ENCODE measurements at places on chromosomes 7 and 10.

- no peak for DNase-seq
These were observed 34.7 kb downstream of the ZNF33A start for GRCh38 chr10:38045129-38045528.

DNA sequence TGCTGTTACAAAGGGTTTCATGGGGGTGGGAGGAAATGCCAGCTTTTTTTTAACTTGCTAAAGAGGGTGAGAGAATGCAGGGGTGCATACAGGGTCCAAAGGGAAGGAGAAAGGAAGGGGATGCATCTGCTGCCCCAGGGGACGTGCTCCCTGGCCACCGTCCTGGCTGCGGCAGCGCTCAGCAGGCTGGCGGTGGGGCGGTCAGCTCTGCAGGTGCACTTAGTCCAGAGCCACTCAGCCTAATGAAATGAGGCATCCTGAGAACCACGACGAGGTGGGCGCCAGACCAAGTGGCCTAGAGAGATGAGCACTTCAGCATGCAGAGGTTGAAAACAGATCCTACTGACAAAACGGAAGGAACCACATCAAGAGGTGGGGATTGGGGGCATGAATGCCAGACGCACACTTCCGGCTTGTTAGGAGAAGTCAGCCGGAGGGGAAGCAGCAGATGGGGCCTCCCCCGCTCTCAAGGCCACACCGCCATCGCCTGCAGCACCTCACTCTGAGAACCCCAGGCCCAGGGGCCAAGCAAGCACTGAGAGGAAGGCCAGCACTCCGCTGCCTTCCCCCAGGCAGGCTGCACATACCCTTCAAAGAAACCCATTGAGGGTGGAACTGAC lies 94.5 kb downstream of the MAD1L1 start:
- no peak for DNase-seq

DNA sequence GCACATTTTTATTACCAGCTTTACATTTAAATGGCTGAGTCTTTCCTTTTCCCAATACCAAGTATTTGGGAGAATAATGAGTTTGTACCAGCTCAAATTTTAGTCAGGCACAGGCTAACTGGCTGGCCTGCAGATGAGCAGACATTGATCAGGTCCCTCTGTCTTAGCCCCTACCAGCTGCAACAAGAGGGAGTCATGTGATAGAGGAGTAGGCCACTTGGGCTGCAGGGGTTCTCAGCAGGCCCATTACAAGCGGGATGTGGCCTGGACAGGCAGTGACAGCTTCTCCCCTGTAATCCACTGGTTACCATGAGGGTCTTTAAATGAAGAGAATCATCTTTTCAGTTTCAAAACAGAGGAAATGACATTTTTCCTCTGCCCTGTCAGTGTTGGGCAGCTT lies 283.6 kb downstream of the SUGCT start:
- DNase-seq: no peak

DNA sequence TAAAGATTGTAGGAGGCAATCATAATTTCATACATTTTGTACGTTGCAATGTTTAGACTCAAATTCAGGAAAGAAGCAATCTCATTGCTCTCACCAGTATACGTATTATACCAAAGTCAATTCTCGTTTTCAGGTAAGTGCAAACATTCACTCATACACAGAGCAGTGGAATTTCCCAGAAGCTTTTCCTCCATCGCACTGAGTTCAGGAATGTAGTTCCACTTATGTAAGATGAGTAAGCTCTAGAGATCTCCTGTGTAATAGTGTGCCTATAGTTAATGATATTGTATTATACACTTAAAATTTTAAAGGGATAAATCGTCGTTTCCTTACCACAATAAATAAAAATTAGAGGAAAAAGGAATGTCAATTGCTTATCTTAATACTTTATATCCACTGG lies 470.8 kb upstream of the KCND2 start:
- no peak for DNase-seq

GRCh38 chr10:35639728-35640401 lies 2.2 kb downstream of the FZD8 start:
- DNase-seq: no peak

- no peak for DNase-seq
These were observed 4.7 kb upstream of the HIP1 start for GRCh38 chr7:75743455-75743859.

DNA sequence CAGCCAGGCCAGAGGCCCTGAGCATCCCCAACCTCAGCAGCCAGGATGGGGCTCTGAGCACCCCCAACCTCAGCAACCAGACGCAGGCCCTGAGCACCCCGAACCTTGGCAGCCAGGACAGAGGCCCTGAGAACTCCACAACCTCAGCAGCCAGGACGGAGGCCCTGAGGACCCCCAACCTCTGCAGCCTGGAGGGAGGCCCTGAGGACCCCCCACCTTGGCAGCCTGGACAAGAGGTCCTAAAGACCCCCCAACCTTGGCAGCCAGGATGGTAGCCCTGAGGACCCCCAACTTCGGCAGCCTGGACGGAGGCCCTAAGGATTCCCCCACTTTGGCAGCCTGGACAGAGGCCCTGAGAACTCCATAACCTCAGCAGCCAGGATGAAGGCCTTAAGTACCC lies 17.0 kb downstream of the RRP12 start:
- no peak for DNase-seq

DNA sequence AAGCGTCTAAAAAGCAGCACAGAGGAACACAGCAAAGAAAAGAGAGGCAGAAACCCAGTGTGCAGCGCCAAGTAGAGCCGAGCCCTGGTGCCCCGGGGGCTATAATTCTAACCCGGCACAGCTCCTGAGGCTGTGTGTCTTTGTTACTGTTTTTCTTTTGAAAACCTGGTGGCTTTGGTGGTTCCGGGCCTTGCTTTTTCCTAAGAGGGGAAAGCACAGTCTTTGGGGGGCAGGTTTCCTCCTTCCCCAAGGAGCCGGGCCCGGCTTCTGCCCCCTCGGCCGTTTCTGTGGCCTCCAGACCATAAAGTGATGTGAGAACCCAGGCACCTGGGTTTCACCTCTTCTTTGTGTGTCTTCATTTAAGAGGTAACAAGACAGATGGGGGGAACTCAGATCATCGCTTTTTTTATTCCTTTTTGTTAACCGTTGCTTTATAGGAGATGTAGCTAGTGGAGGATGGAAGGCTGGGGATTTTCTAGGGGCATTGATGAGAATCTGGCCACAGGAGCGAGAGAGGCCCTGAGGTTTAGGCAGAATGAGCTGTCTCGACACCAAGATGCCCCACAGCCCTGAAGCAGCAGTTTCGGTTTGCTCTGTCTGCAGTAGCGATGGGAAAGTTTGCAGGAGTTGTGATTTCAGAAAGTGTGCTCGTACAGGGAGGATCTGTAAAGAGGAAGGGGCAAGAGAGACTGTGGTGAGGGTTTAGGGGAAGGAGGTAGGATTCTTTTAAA lies 367.8 kb upstream of the GALNT17 start:
- no peak for DNase-seq

GRCh38 chr7:22805227-22805626 lies 17.4 kb downstream of the TOMM7 start:
- no peak for DNase-seq

- no peak for DNase-seq
These were observed 277.1 kb downstream of the TCERG1L start for GRCh38 chr10:131034451-131034850.

DNA sequence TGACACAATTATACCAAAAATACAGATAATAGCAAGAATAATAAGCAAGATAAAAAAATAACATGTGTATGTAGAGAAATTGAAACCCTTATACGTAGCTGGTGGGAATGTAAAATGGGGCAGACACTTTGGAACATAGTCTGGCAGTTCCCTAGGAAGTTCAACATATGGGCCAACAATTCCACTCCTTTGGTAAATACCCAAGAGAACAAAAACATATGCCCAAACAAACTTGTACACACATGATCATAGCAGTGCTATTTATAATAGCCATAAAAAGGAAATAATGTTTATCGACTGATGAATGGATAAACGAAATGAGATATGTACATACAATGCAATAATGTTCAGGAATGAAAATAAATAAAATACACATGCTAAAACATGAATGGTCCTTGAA lies 462.4 kb upstream of the SORCS1 start:
- DNase-seq: no peak

GRCh38 chr10:93063977-93064660 lies 3.5 kb downstream of the CYP26C1 start:
- DNase-seq: no peak

GRCh38 chr10:423178-423577 lies 266.3 kb downstream of the DIP2C start:
- DNase-seq: no peak

DNA sequence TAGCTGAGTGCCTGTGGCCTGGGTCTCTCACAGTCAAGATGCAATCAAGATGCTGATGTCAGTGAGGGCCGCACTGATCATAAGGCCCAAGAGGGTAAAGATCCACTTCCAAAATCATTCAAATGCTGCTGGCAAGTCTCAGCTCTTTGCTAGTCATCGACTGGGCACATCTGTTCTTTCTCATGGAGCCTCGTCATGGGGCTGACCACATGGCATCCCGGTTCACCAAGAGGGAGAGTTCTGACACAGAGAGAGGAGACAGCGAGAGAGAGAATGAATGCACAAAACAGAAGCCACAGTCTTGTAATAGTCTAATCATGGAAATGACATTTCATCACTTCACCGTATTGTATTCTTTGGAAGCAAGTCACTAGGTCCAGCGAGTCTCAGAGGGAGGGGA lies 1067.5 kb upstream of the C7orf33 start:
- no peak for DNase-seq

GRCh38 chr10:97028832-97029178 lies 157.0 kb downstream of the SLIT1 start:
- no peak for DNase-seq

DNA sequence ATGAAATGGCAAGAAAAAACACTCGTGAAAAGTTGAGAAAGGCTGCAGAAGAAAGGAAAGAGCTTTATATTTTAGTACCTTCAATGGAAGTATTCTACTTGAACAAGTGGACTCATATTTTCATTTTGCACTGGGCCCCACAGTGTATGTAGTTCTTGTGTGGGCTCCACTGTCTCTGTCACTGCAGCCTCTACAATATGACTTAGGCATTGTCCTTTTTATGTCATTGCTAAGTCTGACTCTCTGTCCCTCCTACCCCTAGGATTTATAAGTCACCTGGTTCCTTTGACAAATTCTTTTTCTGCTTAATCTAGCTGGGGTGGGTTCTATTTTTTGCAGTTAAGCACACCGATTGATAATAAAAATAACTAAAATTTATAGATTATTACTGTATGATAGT lies 27.7 kb upstream of the SOSTDC1 start:
- DNase-seq: no peak

DNA sequence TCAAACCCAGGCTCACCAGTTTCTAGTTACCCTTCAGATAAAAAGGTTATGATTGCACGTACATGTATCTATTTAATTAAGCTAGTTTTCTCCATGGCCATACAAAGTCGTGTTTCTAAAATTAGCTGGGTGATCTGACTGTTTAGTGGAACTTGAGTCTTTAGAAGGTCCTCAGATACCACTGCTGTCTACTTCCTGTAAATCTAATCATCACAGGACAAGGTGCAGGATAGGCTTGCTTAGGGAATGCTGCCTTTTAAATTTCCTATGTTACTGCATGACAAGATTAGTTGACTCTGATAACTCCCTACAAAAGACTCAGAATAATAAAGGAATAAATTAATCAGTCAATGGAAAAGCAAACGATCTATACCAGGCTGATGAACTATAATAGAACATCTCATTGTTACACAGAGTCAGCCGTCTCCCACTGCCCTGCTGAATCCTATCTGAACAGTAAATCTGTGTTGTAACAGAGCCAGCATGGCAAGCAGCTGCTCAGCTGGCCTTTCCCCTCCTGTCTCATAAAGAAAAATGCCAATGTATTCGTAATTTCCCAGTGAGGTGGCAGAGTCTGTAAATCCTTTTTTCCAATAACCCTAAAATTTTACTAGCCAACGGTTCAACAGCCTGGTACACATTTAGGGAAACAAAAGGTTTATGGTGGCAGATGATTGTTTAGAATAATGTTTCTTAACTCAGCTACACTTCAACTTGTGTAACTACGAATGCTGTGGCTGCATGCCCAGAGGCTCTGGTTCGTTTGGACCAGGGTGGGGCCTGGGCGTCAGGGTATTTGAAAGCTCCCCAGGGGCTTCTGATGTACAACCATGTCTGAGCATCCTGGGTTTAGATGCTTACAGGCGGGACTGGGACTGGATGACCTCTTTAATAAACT lies 318.0 kb downstream of the PAXIP1 start:
- no peak for DNase-seq

DNA sequence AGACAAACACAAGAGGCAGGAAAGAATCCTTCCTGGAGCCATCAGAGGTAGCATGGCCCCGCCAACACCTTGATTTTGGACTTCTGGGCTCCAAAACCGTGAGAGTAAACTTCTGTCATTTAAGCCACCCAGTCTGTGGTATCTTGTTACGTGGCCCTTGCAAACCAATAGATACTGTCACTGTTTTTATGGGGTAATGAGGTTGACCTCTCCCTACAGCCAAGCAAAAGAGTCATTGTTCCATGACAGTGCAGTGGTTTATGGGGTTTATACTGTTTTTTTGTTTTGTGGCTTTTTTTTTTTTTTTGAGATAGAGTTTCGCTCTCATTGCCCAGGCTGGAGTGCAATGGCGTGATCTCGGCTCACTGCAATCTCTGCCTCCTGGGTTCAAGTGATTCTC lies 32.8 kb downstream of the KIAA1549 start:
- no peak for DNase-seq

DNA sequence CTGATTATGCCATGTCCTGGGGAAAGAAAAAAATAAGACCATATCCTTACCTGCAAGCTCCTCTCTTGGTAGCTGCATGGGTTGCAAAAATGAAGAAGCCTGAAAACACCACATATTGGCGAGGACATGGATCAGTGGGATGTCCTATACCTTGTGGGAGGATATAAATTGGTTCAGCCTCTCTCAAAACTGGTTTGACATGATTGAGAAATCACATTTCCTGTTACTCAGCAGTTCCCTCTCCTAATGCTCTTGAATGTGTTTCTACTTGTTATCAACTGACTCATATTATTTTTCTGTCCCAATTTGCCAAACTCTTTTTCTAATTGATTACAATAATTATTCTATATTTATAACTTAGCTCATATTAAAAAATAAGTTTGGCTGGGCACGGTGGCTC lies 380.2 kb downstream of the EXOC4 start:
- DNase-seq: no peak

DNA sequence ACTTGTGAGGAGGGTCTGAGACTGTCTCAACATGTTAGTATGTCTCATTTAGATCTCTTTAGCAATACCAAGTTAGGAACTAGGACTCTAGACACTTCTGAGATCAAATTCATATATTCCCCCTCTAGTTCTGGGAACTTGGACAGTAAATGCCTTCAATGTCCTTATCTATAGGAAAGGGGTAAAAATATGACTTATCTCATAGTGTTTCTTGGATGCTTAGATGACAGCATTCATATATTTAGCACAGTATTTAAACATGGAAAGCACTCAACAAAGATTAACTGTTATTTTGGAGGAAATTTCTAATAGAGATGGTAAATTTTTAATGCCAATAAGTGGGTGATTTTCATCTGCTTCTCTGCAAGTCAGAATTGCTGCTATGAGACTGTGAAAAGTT lies 154.6 kb downstream of the CTNNA3 start:
- DNase-seq: no peak

- DNase-seq: no peak
These were observed 536.8 kb upstream of the NRP1 start for GRCh38 chr10:33871061-33871956.
